ENCODE measurements at places on chromosomes 6 and 20.

- DNase-seq: no peak
Observed at GRCh38 chr6:28005975-28006374, 48.9 kb downstream of the OR2B6 start.

DNA sequence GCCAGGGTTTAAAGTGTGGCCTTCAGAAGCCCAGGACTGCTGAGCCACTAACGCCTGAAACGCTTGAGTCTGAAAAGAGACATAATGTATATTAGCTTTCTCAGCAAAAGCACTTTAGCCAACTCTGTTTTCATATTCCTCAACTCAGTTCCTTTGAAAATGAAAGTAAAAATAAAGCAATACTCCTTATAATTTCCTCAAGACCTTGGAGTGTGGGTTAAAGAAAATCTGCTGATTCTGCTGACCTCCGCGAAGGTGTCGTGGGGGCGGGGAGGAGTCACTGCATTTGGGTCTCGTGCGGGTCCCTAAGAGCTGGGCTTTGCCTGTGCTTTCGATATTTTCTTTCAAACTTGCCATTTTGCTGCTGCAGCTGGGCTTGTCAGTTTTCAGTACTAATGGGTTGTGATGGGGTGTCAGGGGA lies 142.2 kb upstream of the ARID1B start:
- DNase-seq: no peak

GRCh38 chr6:156279261-156279969 lies 497.8 kb upstream of the ARID1B start:
- DNase-seq: no peak

DNA sequence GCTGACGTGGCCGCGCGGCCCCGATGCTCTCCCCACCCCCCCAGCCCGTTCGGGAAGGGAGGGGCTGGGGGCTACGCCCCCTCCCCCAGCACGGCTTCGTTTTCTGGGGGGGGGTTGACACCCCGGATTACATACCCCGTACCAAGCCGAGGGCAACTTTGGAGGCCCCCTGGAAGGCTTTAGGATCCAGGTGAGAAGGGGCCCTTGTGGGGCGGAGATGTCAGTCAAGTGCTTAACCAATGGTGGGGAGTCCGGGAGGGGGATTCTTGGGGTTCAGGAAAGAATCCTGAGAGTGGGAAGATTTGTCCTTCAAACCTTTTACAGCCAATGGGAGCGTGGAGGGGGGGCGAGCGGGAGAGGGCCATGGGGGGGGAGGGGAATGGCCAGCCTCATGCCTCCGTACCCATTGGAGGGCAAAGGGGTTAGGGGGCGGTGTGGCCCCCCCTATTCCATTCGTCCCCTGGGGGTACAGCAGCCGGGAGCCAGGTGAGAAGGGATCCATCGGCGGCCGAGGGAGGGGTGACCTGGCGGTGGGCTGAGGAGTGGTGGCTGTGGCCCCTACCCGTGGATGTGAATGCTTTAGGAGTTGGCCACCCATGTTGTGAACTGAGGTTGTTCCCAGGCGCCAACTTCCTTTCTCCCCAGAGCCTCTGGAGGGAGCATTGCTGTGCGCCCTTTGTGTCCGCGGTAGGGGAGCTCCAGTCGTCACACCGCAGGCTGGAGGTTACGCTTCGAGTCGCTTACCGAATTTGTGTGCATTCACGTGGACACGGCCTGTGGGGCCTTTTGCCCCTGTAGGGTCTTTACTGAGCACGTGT lies 682 bp downstream of the BRD2 start:
- no peak for DNase-seq

DNA sequence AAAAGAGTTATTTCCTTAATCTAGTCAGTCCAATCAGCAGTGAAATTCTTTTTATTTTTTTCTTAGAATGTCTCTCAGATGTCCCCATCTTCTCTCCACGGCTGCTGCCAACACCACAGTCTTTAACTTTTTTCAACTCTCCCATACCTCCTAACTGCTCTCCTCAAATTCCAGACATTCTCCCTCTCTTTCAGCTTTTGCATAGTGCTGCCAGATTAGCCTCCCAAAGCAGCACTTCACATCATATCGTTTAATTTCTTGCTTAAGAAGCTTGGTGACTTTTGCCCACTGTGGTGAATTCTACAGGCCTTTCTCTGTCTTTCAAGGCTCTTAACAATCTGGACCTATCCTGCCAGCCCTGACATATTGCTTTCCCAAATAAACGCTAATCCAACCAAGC lies 233.4 kb downstream of the UST start:
- no peak for DNase-seq

- no peak for DNase-seq
Observed at GRCh38 chr6:36124881-36125280, 5.4 kb upstream of the MAPK13 start.

DNA sequence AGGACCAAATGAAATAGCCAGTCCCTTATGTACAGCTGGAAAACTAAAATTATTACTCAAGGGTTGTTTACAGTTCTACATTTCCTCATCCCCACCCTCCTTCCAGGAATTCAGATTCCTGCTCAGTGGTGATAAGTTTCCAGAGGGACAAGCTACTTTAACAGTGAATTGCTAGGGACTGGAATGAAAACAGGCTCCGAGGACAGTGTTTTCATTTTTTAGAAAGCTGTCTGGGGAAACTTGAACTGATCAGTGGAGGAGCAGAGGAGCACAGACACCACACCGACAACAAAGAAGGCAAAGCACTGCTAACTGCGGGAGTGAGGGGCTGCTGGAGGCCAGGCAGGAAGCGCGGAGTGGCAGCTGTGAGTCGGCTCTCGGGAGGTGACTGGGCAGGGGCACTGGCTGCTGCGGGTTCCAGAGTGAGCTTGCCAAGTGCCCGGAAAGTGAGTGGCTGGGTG lies 322.2 kb downstream of the ESR1 start:
- DNase-seq: no peak

DNA sequence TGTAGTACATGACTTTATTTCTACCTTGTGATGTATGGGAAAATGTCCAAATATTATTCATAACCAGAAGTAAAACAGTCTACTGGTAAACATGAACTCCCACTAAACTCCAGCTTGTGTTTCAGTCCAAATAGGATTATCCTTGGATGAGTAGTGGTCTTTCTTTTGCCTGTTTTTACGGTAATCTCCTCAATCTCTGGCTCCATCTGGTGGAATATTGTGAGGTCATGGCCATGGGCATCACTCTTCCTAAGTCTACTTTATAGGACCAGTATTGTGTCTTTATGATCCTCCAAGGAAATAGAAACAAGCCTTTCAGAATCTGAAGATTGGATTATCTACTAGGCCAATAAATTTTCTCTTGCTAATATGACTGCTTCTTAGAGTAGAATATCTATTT lies 505.0 kb downstream of the BMP2 start:
- no peak for DNase-seq

DNA sequence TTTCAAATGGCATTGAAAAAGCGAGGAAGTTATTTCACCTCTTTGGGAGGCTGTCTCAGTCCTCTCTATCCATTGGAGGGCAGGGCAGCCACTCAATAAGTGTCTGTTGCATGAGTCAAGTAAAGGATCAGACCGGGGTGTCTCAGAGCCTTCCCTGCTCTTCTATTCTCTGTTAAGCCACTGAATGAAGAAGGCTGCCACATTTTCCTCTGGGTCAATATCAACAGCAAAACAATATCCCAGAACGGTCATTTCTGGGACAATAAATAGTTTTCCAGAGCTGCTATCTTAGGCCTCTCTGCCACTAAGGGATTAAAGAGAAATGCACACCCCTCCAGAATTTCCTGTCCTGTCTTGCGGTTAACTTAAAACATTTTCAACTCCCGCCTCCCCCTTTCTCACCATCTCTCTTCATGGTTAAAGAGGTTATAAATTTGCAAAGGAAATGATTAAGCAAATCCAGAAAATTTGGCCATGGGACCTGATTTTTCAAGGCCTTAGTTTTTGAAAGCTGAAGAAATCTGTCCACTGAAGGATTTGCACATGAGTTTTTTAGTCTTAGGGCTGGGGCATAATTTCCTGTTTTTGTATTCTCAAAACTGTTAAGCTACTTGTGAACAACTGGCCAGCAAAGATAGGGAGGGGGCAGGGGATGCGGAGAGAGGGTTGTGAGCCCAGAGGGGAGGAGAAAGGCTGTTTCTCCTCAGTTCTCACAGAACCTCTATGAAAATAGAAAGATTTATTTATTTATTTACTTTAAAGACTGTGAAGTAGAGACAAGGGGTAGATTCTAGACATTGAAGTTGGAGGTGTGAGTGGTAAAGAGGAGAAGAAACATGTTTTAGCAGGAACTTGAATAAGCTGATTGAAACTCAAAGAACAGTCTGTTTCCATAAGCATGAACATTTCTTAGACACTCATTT lies 135.7 kb downstream of the BCAS1 start:
- no peak for DNase-seq

GRCh38 chr20:15342991-15343523 lies 1005.6 kb upstream of the FLRT3 start:
- no peak for DNase-seq

- DNase-seq: no peak
Observed at GRCh38 chr6:43828711-43829110, 58.7 kb downstream of the VEGFA start.

- DNase-seq: no peak
Observed at GRCh38 chr6:17446713-17447112, 53.3 kb downstream of the CAP2 start.

DNA sequence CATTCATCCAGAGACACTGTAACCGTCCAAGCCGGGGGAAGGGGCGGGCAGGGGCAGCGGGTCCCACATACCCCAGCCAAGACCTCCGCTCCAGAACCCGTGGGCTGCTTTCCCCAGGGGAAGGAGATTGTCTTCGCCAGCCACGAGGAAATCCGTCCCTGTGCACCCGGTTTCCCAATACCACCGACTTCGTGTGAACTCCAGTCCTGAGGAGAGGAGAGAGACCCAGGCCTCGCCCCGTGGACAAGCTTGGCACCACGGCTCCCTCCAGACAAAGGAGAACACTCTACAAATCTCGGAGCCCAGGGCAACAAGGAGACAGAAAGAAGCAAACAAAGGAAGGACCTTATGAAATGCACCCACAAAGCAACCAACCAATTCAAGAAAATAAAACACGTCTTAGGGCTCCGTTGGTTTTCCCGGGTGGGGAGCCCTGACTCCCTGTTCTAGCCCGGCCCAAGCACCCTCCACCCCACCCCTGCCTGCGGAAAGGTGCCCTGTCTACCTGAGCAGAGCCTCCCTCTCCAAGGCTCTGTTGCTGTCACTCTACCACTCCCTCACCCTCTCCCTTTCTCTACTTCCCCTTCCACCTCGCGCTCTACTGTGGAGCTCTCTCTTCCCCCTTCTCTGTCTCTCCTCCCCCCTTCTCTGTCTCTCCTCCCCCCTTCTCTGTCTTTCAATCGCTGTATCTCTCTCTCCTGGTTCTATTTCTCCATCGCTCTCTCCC lies 1382.8 kb upstream of the DEFB115 start:
- DNase-seq: no peak

DNA sequence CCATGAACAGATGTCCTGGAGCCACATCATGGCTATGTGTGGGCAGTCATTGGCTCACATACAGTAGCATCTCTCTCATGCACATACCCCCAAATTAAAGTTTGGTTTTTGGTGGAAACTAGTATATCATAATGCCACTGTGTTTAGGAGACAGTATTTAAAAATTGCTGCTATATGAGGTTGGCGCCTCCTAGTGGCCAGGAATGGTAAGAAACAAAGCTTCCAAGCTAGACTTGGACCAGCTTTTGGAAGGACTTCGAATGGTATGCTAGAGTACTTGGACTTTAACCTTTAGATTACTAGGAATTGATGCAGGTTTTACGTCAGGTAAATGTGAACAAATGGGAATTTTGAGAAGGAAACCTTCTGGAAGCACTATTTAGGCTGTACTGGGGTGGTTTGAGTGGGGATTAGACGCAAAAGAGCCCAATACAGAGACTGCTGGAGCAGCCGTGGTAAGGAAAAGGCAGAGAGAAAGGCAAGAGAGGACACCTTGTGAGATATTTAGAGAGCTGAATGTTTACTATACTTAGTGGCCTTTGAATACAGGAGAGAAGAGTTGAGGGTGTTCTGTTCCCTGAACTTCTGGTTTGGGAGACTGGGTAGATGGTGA lies 23.8 kb downstream of the PRSS35 start:
- peak; percentile 29 for DNase-seq

- DNase-seq: no peak
Observed at GRCh38 chr6:30091577-30092381, 16.2 kb upstream of the RNF39 start.

GRCh38 chr20:47007826-47008655 lies 113.4 kb downstream of the EYA2 start:
- no peak for DNase-seq

DNA sequence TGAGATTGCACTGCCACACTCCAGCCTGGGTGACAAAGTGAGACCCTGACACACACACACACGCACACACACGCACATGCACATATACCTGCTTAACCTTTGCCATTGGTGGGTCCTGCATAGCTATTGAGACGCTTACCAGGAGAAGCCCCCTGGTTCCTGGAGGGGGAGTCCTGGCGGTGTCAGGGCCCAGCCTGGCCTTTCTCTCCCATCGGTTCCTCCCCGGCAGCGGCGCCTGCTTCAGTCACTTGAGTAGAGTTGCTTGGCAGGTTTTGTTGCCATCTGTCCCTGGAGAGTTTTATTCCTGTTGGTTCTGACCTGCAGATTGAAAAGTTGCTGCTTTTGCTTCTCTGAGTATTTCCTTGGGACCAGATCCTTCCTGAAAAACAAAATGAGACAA lies 20.6 kb upstream of the FAM209A start:
- no peak for DNase-seq

GRCh38 chr6:11432091-11432490 lies 105.5 kb upstream of the TMEM170B start:
- no peak for DNase-seq

DNA sequence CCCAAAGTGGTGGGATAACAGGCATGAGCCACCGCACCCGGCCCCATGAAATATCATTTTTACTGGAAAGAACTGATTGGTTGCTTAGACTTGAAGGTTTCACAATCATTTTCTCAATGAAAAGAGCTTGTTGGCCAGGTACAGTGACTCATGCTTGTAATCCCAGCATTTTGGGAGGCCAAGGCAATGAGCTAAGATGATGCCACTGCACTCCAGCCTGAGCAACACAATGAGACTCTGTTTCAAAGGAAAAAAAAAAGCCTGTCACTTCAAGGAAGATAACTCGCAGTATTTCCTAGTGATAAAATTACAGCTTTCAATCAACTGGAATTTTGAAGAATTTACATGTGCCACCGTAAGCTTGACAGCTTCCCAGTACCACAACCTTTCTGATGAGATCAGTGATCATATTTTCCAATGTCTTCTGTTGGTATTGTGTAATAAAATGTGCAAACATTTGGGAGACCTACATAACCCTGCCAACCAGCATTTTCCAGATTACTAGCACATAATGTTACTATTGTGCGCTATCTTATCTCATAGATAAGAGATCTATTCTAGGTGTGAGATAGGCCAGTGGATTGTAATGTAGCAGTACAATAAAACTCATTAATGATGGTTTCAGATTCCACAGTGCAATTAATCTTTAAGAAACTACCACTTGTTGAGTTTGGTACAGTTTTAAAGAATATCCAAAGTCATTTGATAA lies 7.2 kb downstream of the PNLDC1 start:
- no peak for DNase-seq
